Dermis microvascular lymphatic vessel endothelial cell (primary cell): ENCODE measurements at places on chromosomes 1 and 21. TPM values are rescaled to one million over a fixed set of nuclear protein-coding genes. Genes with fewer than 3 reads are reported as not detected.

- DNase-seq = peak; percentile 7
Observed at GRCh38 chr1:234111458-234112142, 207.1 kb downstream of the SLC35F3 start.

RBBP4 gene
- 118 and 181 TPM in 2 replicates for total RNA-seq

PIGK gene
- 19.5 and 24.3 TPM in 2 replicates for total RNA-seq

DIO1 gene
- total RNA-seq = not detected in 2 replicates
